ENCODE measurements at places on chromosomes 12 and 14. TPM values are rescaled to one million over a fixed set of nuclear protein-coding genes. Genes with fewer than 3 reads are reported as not detected.

The AMHR2 gene
- not detected for total RNA-seq

The FGF6 gene
- total RNA-seq = not detected

The ARHGEF40 gene
- 1.7 TPM for total RNA-seq

- H3K27ac ChIP-seq = no peak overlapping the region
- H3K36me3 ChIP-seq = no peaks in the 10 kb centered on the region
- no peak overlapping the region for H3K4me3 ChIP-seq
- H3K27me3 ChIP-seq = no peaks in the 10 kb centered on the region
- H3K4me1 ChIP-seq = no peaks in the 10 kb centered on the region
Measured at GRCh38 chr12:73057428-73057827, 785.3 kb downstream of the TRHDE start.

DNA sequence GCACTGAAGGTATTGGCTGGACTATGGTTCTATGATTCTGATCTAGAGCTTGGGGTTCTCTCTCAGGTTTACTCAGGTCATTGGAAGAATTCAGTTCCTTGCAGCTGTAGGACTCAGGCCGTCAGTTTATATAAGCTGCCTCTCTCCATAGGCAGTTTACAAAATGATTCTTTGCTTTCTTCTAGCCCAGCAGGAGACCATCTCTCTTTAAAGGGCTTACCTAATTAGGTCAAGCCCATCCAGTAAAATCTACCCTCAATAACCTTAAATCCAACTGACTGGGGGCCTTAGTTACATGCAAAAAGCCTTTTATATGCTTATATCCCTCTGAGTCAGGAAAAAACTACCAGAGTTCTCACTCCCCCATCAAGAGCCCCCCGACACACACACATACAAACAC, 80.5 kb upstream of the GARIN6 start:
- no peaks in the 10 kb centered on the region for H3K4me1 ChIP-seq
- no peak overlapping the region for H3K4me3 ChIP-seq
- H3K27ac ChIP-seq = no peak overlapping the region
- no peaks in the 10 kb centered on the region for H3K36me3 ChIP-seq

GRCh38 chr12:71321531-71321930, 118.1 kb upstream of the LGR5 start:
- H3K27me3 ChIP-seq = no peaks in the 10 kb centered on the region
- no peak overlapping the region for H3K4me3 ChIP-seq
- no peak for DNase-seq
- H3K36me3 ChIP-seq = no peaks in the 10 kb centered on the region
- H3K4me1 ChIP-seq = no peaks in the 10 kb centered on the region

- DNase-seq = no peak
- H3K27me3 ChIP-seq = no peaks in the 10 kb centered on the region
- no peak overlapping the region for H3K27ac ChIP-seq
- no peak overlapping the region for H3K4me3 ChIP-seq
Measured at GRCh38 chr12:19260135-19260534, 130.6 kb downstream of the PLEKHA5 start.

GRCh38 chr14:91193069-91193468, 51.4 kb downstream of the GPR68 start:
- H3K27me3 ChIP-seq = no peaks in the 10 kb centered on the region
- no peak overlapping the region for H3K4me3 ChIP-seq
- H3K27ac ChIP-seq = no peak overlapping the region
- no peak for DNase-seq
- H3K4me1 ChIP-seq = no peaks in the 10 kb centered on the region

DNA sequence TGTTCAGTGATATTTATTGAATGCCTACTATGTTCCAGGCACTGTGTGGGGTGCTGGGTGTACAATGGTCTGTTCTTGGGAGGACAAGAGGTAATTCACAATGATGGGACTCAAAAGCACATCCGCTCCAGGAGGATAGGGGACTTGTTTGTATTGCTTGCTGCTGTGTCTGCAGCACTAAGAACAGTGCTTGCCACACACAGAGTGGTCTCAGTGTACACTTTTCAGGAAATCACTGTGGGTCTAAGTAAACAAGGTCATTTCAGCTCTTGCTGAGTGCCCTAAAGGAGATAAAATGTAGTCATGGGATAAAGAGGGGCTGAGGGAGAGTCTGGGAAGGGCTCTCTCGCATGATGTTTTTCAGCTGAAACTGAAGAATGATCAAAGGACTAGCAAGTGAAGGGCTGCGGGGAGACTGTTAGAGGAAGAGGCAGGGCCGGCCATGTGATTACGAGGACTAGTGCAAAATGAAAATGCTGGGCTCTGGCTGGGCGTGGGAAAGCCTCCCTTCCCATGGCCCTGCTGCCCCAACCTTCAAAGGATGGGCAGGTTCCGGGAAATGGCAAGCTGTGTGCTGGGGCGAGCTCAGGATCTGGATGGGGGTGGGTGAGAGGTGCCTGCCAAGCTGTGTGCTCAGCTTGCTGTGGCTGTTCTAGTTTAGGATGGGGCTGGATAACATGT, 39.1 kb downstream of the ADCK1 start:
- H3K36me3 ChIP-seq = no peaks in the 10 kb centered on the region
- H3K4me3 ChIP-seq = no peak overlapping the region
- H3K27ac ChIP-seq = no peak overlapping the region
- H3K4me1 ChIP-seq = no peaks in the 10 kb centered on the region
- no peak for DNase-seq

DNA sequence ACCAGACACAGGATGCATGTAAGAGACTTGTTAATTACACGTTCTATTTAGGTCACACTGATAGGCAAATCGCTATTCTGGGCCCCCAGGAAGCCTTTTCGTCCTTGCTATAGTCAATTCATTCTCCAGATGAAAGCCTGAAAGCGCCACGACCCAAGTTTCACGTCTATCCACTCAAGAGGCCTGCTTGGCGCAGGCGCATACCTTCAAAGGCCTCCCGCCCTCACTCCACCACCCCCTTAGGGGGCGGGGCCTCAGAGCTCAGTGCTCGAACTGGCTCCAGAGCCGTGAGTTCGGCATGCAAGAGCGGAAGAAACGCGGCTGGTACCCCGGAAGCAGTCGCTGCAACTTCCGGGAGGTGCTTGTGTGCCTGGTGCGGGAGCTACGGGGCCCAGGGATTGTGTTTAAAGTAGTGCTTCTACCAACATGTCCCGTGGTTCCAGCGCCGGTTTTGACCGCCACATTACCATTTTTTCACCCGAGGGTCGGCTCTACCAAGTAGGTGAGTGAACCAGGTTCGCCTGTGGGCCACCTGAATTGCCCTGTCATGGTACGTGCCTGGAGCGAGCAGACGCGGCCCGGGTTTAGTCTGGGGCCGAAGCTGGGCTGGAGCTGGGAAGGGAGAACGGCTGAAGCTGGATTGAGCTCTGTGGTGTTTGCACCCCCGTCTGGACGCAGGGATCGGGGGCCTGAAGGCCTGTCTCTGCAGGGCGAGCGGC, at the start of gene PSMA6:
PSMA6 (plus strand) TSS at position 332 of the 719 bp plus-strand sequence; CDS start at position 427, 95 bp downstream.
- H3K4me3 ChIP-seq = peak within 1 kb of the TSS; percentile 71
- no peaks in the 10 kb centered on the region for H3K27me3 ChIP-seq
- peak; percentile 99 for DNase-seq
- peak within 1 kb of the TSS; percentile 75 for H3K27ac ChIP-seq
- no peaks in the 10 kb centered on the region for H3K36me3 ChIP-seq

- no peak overlapping the region for H3K4me3 ChIP-seq
- H3K27ac ChIP-seq = no peak overlapping the region
- H3K36me3 ChIP-seq = no peaks in the 10 kb centered on the region
Measured at GRCh38 chr12:124668602-124669001, 101.2 kb upstream of the NCOR2 start.

DNA sequence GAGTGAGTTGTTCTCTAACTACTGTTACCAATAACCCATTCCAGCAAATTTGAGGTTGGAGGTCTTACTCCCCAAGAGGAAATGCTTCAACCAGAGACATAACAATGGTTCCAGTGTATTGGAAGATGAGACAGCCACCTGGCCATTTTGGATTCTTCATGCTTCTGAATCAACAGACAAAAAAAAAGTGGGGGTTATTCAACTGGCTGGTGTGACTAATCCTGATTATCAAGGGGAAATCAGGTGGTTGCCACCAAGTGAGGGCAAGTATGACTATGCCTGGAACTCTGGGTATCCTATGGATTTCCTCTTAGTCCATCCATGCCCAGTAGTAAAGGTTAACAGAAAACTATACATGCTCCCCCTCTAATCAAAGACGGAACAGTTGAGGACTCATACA, 29.9 kb upstream of the ZNF641 start:
- H3K4me1 ChIP-seq = no peaks in the 10 kb centered on the region
- peaks cover 4% of the 10 kb centered on the region for H3K27me3 ChIP-seq
- no peaks in the 10 kb centered on the region for H3K36me3 ChIP-seq
- H3K4me3 ChIP-seq = no peak overlapping the region
- no peak for DNase-seq

All from B cell (primary cell).